Lung microvascular endothelial cell (primary cell): ENCODE measurements at places on chromosomes 1 and 21.

- no peak for DNase-seq
These were observed 143.7 kb downstream of the LRIG2 start for GRCh38 chr1:113216664-113217063.

- DNase-seq, result no peak
These were observed 24.9 kb downstream of the PHGDH start for GRCh38 chr1:119736649-119737039.

DNA sequence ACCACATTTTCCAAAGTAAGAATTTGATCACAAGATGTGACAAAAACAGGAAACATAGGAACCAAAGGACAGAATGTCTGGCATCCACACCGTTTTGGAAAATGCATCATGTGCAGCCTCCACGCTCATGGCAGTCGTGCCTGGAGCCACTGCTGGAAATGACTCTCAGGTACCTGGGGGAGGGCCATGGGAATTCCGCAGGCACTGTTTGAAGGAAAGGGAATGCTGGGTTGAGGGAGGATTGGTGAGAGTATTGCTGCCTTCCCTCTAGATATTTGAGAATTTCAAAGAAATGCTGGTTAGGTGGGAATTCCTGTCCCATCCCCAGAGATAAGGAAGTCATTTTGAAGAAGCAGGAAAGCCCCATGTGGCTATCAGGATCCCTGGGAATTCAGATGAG lies 10.8 kb downstream of the SLAMF1 start:
- DNase-seq, result peak; percentile 94

DNA sequence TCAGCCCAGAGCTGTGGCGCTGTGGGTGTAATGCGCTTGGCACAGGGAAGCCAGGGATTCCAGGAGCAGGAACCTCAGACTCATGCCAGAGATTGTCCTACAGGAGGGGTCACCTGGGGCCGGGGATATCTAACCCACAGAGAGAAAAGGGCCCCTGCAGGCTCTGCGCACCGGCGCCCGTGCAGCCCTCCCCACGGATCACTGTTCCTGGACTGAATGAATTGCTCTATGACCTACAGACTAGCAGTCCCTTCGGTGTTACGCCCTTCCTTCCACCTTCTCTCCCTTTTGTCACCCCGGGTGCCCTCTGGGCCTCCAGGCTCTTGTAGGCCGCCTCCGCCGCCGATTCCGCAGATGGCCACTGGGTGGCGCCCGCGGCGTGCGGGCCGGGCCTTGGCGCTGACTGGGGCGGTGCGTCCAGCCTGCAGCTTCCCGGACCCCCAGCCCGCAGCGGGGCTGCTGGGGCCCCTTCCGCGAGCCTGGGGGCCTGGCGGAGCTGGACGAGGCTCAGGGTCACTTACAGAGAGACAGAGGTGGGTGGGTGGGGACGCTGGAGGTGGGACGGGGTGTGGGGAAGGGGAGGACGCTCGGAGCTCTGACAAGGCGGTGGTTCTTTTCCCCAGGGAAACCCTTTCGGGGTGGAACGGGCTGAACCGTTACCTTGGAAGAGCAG lies 101.3 kb downstream of the IER5 start:
- DNase-seq, result peak; percentile 69

- DNase-seq, result no peak
These were observed 106.1 kb upstream of the BMP8A start for GRCh38 chr1:39385067-39385988.

- peak; percentile 74 for DNase-seq
These were observed 19.4 kb downstream of the PLEKHM2 start for GRCh38 chr1:15703562-15703961.

DNA sequence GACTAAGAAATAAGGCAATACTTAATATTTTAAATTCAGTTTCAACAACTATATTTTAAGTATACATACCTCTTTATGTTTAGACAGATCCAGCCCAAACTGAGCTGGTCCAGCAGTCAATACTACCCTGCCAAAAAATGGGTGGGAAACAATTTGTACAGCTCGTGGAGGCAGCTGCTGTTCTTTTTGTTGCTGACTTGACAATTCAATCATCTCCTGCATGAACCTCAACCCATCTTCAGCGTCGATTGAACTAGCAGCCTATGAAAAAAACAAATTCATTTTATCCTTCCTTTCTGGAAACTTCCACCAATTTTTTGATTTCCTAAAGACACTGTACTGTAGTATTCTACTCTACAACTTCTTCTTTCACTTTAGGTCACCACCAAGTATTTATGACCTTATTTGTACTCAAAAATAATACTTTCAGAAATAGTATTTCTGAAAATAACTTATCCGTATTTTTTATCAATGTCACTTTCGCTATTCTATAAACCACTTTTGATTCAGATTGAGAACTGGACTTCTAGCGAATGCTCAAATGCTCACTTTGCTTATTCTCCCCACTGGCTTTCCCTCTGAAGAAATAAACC lies 46.5 kb downstream of the EDEM3 start:
- DNase-seq, result no peak

GRCh38 chr1:189706594-189706993 lies 771.1 kb downstream of the BRINP3 start:
- DNase-seq, result no peak

GRCh38 chr1:195851016-195851601 lies 757.1 kb downstream of the KCNT2 start:
- DNase-seq, result no peak

DNA sequence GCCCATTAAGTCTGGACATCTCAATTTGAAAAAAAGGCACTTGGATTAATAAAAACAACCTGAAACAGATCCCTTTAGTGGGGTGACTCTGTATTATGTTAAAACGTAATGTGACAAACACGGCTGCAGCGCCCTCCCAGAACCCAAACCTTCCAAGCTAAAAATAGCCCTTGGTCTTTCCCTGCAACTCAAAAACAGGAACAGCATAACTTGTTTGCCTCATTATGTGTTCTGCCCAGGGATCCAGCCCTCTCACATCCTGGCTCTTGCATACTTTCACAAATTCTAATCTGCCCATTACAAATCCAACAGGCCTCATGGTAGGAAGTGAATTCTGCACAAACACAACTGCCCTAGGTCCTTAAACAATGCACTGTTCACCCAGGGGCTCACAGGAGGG lies 94.7 kb upstream of the GADD45A start:
- peak; percentile 89 for DNase-seq

DNA sequence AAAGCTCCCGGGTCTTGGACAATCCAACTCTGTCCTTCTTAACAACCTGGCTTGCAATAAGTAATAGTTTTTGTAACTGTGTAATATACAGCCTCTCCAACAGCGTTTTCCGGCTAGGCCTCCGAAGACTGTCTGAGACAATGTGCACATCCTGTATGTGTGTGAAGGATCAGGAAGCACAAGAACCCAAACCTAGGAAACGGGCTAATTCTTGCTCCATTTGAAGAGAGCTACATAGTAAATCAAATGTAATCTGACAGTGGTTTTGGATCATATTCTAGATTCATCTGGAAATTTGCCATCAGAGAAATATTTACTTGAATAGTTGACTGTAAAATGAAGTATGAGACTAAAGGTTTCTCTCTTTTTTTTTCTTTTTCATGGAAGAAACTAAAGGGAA lies 1.2 kb downstream of the GPR52 start:
- peak; percentile 88 for DNase-seq

GRCh38 chr1:56827711-56828110 lies 8.5 kb upstream of the FYB2 start:
- DNase-seq, result no peak

- DNase-seq, result no peak
These were observed 20.8 kb downstream of the SLC6A17 start for GRCh38 chr1:110170766-110171733.

DNA sequence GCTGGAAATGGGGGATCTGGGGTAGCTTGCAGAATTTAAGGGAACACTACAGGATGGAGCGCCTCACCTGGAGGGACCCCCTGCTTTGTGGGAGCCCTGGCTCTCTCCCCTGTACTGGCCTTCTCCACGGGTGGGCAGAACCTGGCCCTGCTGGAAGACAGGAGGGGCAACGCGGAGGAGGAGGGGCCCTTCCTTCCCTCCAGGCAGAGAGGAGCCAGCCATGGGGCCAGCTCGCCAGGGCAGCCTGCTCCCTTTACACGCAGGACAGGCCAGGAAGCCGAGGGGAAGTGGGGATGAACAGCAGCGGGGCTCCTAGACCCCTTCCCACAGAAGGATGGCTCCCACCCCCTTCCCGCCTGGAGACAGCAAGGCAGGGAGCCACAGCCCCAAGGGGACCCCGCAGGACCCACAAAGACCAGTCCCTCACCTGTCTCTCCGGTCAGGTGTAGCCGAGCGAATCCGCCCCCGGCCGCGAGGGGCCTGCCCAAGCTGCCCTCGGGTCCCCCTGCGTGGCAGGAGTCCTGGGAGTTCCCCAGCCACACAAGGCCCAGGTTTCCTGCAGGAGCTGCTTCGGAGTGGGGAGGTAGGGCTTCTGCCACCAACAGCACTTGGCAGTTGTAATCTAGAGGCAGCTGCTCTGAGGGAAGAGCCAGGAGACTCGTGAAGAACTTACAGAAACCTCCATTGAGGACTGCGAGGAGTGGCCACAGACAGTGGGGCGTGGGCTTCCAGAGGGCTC lies 1.6 kb upstream of the SLC19A1 start:
- DNase-seq, result no peak

- DNase-seq, result no peak
These were observed 165.1 kb downstream of the UCK2 start for GRCh38 chr1:165992533-165992932.

GRCh38 chr1:21626921-21627339 lies 42.2 kb downstream of the RAP1GAP start:
- no peak for DNase-seq

- no peak for DNase-seq
These were observed 297.3 kb upstream of the USP24 start for GRCh38 chr1:55512466-55512865.

GRCh38 chr1:31755850-31756492 lies 8.2 kb downstream of the ADGRB2 start:
- no peak for DNase-seq

DNA sequence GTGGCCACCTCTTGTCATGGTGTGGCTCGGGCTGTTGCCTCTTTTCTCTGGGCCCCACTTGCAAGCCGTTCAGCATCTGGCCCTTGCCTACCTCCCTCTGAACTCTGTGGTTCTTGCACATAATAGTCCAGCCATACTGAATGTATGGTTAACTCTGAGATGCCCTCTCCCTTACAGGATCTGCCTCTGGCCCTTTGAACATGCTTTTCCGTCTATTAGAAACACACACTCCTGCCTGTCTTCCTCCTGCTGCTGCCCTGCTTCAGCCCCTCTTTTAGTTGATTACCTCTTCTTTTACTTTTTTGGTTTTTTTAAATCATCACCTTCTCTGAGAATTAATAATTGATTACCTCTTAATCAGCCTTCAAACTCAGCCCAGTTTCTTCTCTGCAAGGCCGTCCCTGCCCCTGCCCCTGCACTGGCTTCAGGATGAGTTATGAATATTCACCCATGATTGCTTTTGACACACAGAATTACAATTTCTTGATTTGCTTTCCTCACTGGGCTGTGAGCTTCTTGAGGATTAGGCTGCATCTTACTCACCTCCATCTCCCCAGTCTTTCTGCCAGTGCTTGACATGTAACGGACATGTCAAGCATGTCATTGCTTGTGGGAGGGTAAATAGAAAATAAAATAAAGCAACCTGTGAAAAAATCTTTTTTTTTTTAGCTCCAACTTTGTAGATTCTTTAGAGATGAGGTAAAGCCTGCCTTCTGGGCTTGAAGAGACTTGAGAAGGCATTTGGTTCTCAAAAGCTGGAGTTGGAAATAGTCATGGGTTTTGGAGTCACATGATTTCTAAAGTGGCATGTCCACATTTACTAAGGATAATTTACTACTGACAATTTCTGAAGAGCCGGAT lies 158.3 kb downstream of the PLXNA2 start:
- DNase-seq, result no peak

DNA sequence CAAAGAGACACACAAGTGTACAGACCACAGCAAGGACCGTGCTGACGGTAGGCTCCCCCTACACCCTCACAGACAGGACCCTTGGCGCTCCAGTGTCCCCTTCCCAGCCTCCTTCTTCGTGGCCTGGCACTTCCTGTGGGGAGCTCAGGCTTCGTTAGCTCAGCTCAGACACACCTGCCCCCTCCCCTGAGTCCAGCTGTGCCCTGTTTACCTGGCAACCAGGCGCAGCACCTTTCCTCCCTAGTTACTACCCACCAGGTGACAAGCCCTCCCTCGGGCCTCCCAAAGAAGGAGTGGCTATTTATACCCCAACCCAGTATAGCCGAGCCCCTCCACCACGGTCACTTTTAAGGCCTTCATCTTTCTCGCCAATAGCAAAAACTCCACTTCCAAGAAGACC lies 4.7 kb downstream of the CELF3 start:
- DNase-seq, result no peak

GRCh38 chr1:41698916-41699860 lies 214.7 kb upstream of the EDN2 start:
- no peak for DNase-seq

GRCh38 chr21:43899307-43900077 lies 34.5 kb downstream of the AGPAT3 start:
- DNase-seq, result no peak

GRCh38 chr1:186487163-186487562 lies 26.2 kb upstream of the PDC start:
- no peak for DNase-seq

GRCh38 chr1:20093940-20094391 lies 24.0 kb downstream of the PLA2G5 start:
- no peak for DNase-seq

DNA sequence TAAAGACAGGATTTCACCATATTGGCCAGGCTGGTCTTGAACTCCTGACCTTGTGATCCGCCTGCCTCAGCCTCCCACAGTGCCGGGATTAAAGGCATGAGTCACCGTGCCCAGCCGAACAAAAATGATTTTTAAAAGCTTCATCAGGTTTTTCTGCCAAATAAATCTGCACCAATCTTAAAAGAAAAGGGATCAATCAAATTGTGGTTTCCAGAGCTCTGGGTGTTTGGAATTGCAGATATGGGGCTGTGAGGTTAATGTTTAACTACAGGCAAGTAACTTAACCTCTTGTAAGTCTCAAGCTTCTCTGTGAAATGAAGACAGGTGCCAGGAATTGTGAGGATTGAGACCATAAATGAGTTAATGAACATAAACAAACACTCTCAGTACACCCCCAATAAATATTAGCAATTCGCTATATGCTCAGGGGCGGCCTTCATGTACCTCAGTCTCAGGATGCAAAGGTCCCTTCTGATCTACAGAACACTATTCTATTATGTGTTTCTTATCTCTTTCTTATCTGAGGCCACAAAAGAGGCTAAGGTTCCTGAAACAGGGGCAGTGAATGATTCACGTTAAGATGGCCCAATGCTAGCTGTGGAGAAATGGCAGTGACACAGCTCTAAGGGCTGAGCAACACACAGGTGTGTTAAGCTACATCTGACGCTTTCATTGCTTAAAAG lies 7.1 kb upstream of the GNPAT start:
- DNase-seq, result no peak

- DNase-seq, result no peak
These were observed 163.7 kb downstream of the NTPCR start for GRCh38 chr1:233114159-233114558.
